Osteoblast (primary cell): ENCODE measurements at places on chromosomes 16 and 17. TPM values are rescaled to one million over a fixed set of nuclear protein-coding genes. Genes with fewer than 3 reads are reported as not detected.

DNA sequence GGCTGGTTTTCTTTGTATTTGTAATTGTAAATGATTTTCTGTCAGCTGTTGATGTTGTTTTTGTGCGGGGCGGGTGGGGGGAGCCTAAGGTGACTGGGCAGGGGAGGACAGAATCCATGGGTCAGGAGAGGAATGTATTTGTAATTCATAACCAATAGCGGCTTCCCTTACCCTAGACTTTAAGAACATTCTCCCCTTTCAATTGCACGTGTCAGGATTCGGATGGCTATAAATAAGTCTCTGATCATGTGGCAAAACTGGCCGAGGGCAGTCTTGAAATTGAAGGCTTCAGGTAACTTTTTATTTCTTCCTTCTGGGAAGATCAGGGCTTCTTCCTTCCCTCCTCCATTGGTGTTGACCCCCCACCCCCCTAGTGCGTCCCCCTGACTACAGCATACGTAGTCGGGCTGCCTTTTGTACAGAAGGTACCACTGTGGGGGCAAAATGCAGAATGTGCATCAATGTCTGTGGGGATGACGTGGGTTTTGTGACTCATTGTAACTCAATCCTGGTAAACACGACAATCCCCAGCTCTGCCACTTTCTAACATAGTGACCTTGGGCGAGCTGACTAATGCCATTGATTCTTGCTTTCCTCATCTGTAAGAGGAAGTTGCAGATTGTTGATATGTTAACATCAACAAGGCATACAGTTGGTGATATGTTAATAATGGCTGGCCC, 16.2 kb downstream of the MARCHF10 start:
- H3K27ac ChIP-seq = peak overlapping the region; percentile 100
- peak overlapping the region; percentile 53 for H3K4me3 ChIP-seq
- H3K4me1 ChIP-seq = peaks cover 30% of the 10 kb centered on the region
- H3K36me3 ChIP-seq = no peaks in the 10 kb centered on the region
- H3K27me3 ChIP-seq = no peaks in the 10 kb centered on the region

- no peaks in the 10 kb centered on the region for H3K36me3 ChIP-seq
- no peaks in the 10 kb centered on the region for H3K4me1 ChIP-seq
- H3K4me3 ChIP-seq = no peak overlapping the region
- peaks cover 23% of the 10 kb centered on the region for H3K27me3 ChIP-seq
- no peak overlapping the region for H3K27ac ChIP-seq
Observed at GRCh38 chr17:6241996-6242395, 171.8 kb downstream of the WSCD1 start.

Gene TMEM204
- 7.7 and 8.3 TPM in 2 replicates for total RNA-seq

Gene ZNF469
- total RNA-seq = 5.3 and 8.3 TPM in 2 replicates

Gene RUNDC1
- total RNA-seq = 8.8 and 10.1 TPM in 2 replicates
